RWPE1 (cell line): ENCODE measurements at places on chromosomes 12 and 14.
A peak's percentile ranks its signal among the peaks of the same experiment; 100 is the strongest.

DNA sequence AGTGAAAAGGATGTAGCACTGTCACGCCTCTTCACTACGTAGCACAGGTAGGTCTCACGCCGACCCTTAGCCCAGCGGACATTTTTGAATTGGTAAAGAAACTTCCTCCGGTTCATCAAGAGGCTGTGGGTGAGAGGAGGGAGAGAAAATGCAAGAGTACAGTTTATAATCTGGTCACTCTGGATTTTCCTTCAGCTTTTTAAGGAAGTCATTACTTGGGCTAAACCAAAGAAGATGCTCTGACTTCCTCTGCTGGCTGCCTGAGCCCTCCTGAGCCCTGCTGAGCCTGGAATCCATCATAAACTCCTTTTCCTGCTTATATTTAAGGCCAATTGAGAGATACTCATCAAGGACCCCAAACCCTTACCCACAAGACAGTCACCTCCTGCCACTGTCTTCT lies 5.8 kb downstream of the AICDA start:
- DNase-seq: no peak

DNA sequence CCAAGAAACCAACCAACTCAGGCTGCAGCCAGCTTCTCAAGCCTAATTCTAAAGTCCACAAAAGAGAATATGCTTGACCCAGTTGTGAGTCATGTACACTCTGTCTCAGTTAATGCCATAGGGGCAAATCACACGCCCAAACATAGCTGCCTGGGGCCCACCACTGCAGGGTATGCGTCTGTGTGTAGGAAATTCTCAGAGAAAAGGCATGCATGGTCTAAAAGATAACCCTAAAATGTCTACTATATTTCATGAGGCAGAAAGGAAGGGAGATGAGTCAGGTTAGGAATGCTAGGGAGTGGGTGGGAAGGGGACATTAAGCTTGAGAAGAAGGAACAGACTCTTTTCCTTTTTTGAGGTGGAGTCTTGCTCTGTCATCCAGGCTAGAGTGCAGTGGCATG lies 22.3 kb upstream of the SPTLC2 start:
- peak; percentile 65 for DNase-seq

GRCh38 chr12:114954511-114955055 lies 270.6 kb upstream of the TBX3 start:
- DNase-seq: no peak

GRCh38 chr14:90498198-90498597 lies 101.4 kb downstream of the CALM1 start:
- DNase-seq: no peak

GRCh38 chr14:93322929-93323599 lies 9.8 kb downstream of the BTBD7 start:
- DNase-seq: no peak

GRCh38 chr12:120835304-120835612 lies 68.9 kb downstream of the SPPL3 start:
- DNase-seq: peak; percentile 36

- no peak for DNase-seq
Observed at GRCh38 chr14:51602310-51602709, 49.4 kb upstream of the FRMD6 start.

- DNase-seq: no peak
Observed at GRCh38 chr14:39956372-39956771, 524.1 kb upstream of the FBXO33 start.

- DNase-seq: no peak
Observed at GRCh38 chr12:56163533-56164344, 5.6 kb downstream of the MYL6 start.

DNA sequence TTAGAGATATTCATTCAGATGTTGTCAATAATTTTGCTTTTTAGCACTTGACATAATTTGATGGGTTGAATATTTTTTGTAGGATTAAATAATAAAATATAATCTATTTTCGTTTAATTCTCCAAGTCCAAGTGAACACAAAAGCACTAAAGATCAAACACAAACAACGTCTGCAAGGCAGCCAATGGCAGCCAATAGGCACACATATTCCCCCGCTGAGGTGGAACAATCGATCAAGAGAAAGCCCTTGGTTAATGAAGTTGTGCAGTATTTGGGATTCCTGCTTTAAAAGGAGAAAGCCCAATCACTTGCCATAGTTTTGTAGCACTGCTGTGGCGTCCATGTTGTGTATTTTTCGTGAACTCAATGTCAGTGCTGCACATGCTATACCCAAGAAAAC lies 1.5 kb downstream of the DHRS7 start:
- DNase-seq: no peak

- no peak for DNase-seq
Observed at GRCh38 chr12:72139411-72139810, 132.8 kb upstream of the TRHDE start.

DNA sequence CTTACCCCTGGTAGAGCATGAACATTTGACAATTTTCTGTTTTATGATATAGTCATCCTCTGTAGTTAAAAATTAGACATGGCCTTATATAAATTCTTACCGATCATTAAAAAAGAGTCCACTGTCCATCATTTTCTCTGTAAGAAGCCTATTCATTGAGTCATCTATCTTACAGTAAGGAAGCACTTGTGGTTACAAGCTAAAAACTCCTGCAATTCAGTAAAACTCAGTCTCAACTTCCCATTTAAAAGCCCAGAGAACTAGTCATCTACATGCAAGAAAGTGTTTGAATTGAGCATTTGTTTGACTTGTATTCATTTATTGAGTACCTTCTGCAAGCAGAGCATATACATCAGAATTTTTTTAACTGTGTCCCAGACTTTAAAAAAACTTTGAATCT lies 63.3 kb downstream of the GTF2A1 start:
- no peak for DNase-seq

DNA sequence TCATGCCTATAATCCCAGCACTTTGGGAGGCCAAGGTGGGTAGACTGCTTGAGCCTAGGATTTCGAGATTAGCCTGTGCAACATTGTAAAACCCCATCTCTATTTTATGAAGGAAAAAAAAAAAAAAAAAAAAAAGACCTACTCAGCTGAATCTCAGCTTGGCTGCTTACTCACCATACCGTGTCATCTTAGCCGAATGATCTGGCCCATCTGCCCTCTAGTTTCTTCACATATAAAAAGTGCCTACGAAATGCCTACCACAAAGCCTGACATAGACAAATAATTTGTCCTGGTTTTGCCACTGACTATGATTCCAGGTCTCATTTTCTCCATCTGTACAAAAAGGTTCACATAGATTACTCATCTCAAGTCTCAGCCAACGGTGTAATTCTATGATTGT lies 10.1 kb downstream of the DIABLO start:
- DNase-seq: no peak

- DNase-seq: no peak
Observed at GRCh38 chr12:132148368-132149045, 4.2 kb downstream of the NOC4L start.

DNA sequence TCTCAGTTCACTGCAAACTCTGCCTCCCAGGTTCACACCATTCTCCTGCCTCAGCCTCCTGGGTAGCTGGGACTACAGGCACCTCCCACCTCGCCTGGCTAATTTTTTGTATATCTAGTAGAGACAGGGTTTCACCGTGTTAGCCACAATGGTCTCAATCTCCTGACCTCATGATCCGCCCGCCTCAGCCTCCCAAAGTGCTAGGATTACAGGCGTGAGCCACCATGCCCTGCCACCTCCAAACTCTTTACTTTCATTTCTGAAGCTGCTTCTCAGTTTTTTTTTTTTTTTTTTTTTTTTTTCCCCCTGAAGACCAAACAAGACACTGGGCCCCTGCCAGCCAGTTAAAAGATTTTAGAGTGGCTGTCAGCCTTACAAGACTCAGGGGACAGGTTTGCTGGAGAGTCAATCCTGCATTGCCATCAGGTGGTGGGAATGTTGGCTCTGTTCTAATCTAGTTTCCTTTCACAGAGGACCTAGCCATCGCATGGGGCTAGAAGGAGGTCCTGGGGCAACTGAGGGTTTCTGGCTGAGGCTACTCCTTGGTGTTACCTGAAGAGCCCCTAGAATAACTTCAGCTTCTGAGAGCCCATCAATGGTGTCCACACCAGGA lies 37.4 kb upstream of the HIGD1C start:
- DNase-seq: no peak

DNA sequence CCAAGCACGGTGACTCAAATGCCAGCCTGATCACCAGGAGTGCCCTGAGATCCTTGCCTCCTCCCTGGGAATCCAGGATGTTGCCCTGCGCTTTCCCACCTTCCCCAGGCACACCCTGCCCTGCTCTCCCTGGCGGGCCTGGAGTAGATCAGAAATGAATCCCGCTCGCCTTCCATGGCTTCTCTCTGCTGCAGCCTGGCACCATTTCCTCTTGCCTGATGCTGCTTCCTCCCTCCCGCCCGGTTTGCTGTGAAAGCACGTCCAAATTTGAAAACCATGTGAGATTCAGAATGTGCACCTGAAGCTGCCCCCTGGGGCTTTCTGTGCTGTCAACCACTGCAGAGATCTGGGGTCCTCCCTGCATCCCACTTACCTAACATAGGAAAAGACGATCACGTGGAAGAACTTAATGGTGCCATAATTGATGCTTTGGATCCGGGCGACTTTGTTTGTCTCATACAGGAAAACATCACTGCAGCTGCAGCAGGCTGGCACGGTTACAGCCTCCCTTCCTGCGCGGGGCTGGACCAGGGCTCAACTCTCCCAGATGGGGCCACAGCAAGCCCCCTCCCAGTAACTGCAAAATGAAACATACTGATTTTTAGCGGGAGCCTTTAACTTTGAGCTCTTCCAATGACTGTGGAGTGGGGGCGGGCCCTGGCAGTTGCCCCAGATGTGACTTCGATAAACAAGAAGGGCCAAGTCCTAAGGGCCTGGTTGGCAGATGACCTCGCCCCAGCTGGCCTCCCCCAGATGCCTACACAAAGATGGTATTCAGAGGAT lies 24.9 kb upstream of the C12orf76 start:
- peak; percentile 8 for DNase-seq

GRCh38 chr14:53458368-53458814 lies 305.3 kb upstream of the DDHD1 start:
- DNase-seq: peak; percentile 62

- DNase-seq: no peak
Observed at GRCh38 chr14:103627073-103628025, 1.7 kb upstream of the KLC1 start.

DNA sequence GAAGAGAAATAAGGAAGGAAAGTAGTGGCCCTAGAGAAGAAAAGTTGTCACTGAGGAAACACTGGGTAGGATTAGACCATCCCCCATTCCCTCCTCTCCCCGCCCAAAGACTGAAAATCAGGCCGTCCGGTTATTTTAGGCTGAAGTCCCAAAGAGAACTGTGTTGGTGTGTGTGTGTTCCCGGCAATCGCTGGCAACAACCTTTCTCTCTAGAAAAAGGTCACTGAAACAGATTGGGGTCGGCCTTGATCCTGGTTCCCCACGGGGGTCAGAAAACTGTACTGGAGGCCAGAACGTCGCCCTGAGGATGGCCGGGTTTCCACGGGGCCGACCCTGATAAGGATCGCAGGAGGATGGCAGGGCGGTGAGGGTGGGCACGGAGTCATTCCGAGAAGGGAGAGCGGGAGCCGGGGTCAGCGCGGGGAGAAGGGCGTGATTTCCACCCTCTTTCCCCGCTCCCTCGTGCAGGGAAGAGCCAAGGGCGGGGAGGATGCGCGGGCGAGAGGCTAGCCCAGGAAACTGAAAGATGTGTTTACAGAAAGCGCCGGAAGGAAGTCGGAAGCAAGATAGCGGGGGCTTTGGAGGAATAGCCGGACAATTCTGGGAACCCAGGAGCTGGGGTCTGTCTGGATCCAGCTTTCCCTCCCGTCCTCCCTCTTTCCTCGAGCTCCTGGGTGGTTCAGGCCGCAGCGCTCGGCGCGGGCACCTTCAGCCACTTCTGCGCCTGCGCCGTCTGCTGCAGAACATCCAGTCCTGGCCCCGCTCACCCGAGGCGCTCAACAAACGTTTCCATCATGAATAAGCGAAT lies 25.3 kb upstream of the SPTLC2 start:
- DNase-seq: peak; percentile 50

DNA sequence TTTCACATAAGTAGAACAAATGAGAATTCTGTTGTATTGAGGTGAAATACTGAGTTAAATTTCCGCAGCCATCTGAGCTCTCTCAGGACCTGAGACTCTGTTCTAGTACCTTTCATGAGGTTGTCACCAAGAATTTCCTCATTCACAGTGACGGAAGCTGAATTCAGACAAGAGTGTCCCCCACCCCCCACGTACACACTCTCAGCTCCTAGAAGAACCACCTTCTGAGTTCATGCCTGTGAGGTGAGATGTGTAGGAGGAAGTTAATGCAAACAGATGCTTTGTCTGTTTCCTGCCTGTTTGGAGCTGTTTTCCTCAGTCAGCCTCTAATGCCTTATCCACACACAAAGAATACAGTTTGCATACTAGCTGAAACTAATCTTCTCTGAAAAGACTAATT lies 18.2 kb downstream of the BICDL1 start:
- DNase-seq: no peak

- DNase-seq: peak; percentile 32
Observed at GRCh38 chr12:83945871-83946270, 966.7 kb downstream of the SLC6A15 start.

DNA sequence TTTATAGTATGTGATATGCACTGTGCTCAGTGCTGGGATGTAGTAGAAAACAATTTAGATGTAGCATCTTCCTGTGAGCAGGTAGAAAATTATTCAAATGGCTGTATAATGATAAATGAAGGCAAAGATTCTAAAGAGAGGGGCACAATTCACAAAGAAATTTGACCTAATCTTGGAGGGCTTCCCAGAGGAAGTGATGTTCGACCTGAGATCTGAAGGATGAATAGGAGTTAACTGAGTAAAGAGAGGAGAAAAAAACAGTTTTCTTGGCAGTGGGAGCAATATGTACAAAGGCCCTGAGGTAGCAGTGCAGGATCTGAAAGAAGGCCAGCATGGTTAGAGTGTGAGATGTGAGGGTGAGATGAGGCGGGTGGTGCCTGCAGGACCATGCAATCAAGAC lies 15.2 kb downstream of the RPH3A start:
- no peak for DNase-seq

DNA sequence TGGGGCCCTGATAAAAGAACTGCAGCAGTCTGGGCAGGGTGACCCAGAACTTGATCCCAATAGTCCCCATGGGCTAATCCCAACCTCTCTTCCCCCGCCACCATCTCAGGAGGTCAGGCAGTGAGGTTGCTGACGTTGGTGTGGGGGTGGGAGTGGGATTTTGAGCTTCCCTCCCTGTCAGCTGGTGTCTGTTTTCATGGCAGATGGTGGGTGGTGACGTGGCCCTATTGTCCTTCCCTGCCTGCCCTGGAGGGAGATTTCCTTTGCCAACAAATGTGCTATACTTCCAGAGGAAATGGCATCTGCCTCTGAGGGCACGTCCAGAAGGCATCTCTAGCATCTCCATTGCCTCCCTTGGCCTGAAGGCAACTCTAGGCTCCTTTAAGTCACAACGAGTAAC lies 37.7 kb downstream of the NEUROD4 start:
- no peak for DNase-seq

GRCh38 chr12:9756170-9756569 lies 4.5 kb downstream of the CD69 start:
- no peak for DNase-seq

DNA sequence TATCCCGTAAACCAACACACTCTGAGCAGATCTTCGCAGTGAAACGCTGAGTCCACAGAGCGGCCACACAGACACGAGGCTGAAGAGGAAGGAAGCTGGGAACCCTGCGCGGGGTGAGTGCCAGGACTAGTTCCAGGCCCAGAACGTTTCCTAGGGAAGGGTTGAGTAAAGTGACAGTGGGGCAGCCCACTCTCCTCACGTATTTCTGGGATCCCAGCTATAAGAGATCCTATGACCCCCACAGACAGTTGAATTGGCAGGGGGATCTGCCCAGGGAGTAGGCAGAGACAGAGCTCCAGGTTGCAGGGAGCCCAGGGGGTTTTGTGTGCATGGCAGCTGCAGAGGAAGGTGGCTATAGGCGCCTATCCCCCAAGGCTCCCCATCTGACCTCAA lies 51.1 kb downstream of the GTF2A1 start:
- DNase-seq: no peak
